ENCODE measurements at places on chromosomes 2 and 18.
A peak's percentile ranks its signal among the peaks of the same experiment; 100 is the strongest.

DNA sequence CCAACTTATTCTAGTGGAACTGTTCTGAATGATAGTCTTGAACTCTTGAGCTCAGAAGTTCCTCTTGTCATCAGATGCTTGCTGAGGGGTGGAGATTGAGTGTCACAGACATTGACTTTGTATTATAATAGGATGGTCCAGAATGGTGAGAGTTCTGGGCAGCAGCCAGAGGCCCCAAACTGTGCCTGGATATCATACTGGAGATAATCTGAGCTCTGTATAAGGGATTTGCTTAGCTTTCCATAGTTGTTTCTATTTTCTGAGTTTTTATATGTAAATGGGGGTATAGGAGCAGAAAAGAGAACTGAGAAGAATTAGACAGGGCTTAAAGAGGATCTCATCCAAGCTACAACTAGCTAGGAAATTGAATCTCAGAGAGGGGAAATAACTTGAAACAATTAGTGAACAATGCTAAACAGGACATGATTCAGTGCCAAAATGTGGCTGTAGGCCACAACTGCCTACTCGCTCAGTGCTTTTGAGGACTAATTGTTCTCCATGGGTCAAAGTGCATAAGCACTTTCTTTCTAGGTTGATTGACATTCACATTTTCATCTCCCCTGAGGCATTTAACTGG, 10.1 kb upstream of the LCLAT1 start:
- peak; percentile 82 for ATAC-seq

GRCh38 chr18:64919971-64920570, 771.2 kb upstream of the LINC00305 start:
- no peak for ATAC-seq

- ATAC-seq = no peak
Measured at GRCh38 chr2:207895274-207895860, 125.7 kb upstream of the FZD5 start.

GRCh38 chr18:62935994-62936393, 220.7 kb downstream of the PHLPP1 start:
- no peak for ATAC-seq

DNA sequence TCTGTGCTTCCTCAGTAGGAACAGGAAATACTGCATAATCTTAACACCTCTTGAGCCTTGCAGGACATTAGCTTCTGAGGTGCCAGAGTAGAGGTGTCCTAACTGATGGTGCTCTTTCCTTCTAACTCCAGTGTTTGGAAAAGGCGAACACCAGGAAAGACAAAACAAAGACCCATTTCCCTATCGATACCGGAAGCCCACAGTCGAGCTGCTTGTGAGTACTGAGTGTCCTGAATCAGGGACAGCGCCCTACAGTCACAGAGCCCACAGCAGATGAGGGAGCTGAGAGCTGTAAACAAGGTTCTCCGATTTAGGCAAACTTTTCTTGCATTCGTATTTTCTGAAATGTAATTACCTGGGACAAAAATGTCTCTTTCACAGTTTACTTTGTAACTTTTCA, 50.7 kb downstream of the SLC14A2 start:
- no peak for ATAC-seq

GRCh38 chr18:58699551-58699950, 28.3 kb downstream of the MALT1 start:
- ATAC-seq = no peak

DNA sequence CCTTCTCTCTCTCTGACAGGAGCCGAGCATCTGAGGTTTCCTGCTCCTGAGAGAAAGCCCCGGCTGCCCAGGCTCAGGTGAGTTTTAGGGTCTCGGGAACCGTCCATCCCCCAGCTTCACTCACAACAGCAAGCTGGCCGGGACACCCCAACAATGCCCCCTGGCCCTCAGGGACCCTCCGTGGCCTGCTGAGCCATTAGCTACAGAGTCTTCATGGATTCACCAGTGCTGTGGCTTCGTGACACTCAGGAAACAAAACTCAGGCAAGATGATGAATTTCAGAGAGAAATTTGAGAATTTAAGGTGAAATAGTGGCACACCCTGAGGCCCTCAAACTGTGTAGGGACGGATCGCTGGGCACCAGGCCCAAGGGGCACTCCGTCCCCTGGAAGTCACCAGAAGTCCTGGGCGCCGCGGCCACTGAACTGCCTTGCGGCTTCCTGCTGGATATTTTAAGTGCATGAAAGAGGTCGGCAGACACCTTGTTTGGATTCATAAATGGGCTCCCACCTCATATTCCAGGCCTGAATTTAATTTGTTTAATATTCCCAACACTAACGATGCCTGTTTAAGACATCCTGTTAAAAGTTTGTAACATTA, 368.3 kb upstream of the SALL3 start:
- no peak for ATAC-seq

- no peak for ATAC-seq
Measured at GRCh38 chr2:69639266-69639665, 4.3 kb downstream of the AAK1 start.

DNA sequence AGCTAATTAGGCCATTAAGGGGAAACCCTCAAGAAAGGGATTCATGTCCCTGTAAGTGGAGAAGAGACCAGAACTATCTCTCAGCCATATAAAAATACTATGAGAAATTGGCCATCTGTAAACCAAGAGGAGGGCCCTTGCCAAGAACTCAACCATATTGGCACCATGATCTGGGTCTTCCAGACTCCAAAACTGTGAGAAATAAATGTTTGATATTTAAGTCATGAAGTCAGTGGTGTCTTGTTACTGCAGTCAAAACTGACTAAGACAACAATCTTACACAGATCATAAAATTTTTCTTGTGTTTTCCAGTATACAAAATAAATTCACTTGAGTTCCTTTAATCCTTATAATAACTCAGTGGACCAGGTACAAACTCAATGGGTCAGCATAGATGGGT, 589.8 kb upstream of the CDH2 start:
- no peak for ATAC-seq

DNA sequence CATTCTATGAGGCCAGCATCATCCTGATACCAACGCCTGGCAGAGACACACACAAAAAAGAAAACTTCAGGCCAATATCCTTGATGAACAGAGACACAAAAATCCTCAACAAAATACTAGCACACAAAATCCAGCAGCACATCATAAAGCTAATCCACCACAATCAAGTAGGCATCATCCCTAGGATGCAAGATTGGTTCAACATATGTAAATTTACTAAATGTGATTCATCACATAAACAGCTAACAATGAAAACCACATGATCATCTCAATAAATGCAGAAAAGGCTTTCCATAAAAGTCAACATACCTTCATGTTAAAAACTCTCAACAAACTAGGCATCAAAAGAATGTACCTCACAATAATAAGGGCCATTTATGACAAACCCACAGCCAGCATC, 65.3 kb downstream of the WDPCP start:
- no peak for ATAC-seq

Data from stimulated activated memory B cell treated with anti-CD40 and anti-IgM and Interleukin-4, amounts not matched to agents 10 μg/mL and 1 μg/mL and 100 μg/mL, for 72 hours (primary cell).